ENCODE measurements at places on chromosomes 13 and 19. TPM values are rescaled to one million over a fixed set of nuclear protein-coding genes. Genes with fewer than 3 reads are reported as not detected.

GRCh38 chr19:48454150-48454730 lies 1.1 kb upstream of the KCNJ14 start:
- DNase-seq: no peak
- H3K4me1 ChIP-seq: peaks cover 14% of the 10 kb centered on the region
- H3K36me3 ChIP-seq: peaks cover 33% of the 10 kb centered on the region
- no peak overlapping the region for H3K4me3 ChIP-seq
- H3K27ac ChIP-seq: no peak overlapping the region

DNA sequence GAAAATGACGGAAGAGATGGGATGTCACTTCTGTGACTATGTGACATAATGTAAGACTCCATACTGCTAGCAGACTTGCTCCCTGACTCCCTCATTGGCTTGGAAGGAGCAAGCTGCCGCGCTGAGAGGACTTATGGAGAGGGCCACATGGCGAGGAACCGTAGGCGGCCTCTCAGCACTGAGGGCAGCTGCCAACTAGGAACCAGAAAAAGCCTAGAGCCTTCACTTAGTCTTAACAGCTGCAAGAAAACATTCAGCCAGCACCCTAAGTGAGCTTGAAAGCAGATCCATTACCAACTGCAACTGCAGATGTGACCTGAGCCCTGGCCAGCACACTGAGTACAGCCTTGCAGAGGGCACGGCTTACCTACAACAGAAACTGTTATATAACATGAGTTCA lies 33.9 kb downstream of the USP12 start:
- no peak overlapping the region for H3K4me3 ChIP-seq
- no peak for DNase-seq
- H3K36me3 ChIP-seq: peaks cover 15% of the 10 kb centered on the region
- H3K4me1 ChIP-seq: peaks cover 62% of the 10 kb centered on the region

DNA sequence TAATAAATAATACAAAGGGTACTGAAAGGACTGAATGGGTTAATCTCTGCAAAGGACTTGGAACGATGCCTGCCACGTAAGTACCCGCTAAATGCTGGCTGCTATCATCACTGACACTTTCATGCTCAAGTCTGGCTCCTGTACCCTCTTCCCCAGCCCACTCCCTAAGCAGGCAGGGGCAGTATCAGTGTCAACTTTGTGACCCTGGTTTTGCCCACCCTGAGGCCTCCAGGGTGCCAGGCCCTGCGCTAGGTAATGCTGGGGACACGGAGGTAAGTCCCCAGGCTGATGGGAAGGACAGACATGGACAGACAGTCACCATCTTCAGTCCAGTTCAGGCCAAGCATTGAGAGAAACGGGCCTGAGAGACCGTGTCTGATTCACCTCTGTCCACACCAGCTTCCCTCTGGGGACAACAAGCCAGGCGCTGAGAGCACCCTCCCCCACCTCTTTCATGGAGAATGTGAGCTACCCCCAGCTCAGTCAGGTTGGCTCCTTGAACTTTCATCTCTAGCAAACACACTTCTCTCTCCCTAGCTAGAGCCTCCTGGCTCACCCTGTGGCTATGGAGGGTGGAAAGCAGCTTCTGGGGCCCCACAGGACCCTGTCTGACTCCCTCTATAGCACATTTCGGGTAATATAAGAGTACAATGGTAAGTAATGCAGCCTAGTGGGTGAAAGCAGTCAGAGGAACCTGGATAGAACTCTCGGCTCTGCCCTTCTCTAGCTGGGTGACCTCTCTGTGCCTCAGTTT lies 800 bp downstream of the ETFB start:
- H3K27ac ChIP-seq: peak overlapping the region; percentile 95
- DNase-seq: peak; percentile 29
- no peaks in the 10 kb centered on the region for H3K27me3 ChIP-seq
- peak overlapping the region; percentile 94 for H3K4me3 ChIP-seq

DNA sequence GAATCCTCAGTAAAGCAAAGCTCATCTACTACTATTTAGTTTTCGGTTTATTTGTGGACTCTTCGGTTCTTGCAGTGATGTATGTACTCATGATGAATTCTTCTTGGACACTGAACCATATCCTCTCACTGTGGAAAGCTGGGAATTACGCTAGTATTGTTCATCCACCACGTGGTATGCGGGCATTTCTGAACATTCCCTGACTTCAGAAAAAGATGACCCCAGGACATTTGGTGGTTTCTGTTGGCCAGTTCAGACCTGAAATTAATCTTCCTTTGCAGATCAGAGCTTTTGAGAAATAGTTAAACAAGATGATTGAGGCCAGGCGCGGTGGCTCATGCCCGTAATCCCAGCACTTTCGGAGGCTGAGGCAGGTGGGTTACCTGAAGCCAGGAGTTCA lies 25.3 kb upstream of the FBN3 start:
- no peaks in the 10 kb centered on the region for H3K36me3 ChIP-seq
- H3K4me1 ChIP-seq: no peaks in the 10 kb centered on the region
- DNase-seq: no peak
- no peaks in the 10 kb centered on the region for H3K27me3 ChIP-seq
- H3K27ac ChIP-seq: no peak overlapping the region

DNA sequence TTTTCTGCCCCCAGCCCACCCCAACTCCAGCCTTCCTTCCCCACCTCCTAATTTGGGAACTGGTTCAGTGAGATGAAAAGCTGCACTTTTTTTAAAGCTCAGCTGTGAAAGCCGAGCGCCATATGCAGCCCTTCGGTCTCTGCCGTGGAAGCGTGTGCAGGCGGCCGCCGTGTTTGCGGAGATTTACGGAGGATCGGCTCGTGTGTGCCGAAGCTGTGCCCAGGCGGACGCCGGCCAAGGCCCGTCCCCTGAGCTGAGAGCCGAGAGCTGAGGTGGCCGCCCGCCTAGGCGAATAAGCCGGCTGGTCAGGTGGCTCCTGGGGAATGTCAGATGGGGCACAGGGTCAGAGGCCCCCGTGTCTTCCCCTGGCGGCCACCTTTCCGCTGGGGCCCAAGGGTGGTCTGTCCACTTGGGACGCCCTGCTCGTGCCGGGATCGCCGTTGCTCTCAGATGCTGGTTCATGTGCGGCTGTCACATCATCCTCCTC lies 78.7 kb downstream of the ZNF536 start:
- no peaks in the 10 kb centered on the region for H3K4me1 ChIP-seq
- no peak overlapping the region for H3K4me3 ChIP-seq
- H3K27me3 ChIP-seq: no peaks in the 10 kb centered on the region
- no peak overlapping the region for H3K27ac ChIP-seq

DNA sequence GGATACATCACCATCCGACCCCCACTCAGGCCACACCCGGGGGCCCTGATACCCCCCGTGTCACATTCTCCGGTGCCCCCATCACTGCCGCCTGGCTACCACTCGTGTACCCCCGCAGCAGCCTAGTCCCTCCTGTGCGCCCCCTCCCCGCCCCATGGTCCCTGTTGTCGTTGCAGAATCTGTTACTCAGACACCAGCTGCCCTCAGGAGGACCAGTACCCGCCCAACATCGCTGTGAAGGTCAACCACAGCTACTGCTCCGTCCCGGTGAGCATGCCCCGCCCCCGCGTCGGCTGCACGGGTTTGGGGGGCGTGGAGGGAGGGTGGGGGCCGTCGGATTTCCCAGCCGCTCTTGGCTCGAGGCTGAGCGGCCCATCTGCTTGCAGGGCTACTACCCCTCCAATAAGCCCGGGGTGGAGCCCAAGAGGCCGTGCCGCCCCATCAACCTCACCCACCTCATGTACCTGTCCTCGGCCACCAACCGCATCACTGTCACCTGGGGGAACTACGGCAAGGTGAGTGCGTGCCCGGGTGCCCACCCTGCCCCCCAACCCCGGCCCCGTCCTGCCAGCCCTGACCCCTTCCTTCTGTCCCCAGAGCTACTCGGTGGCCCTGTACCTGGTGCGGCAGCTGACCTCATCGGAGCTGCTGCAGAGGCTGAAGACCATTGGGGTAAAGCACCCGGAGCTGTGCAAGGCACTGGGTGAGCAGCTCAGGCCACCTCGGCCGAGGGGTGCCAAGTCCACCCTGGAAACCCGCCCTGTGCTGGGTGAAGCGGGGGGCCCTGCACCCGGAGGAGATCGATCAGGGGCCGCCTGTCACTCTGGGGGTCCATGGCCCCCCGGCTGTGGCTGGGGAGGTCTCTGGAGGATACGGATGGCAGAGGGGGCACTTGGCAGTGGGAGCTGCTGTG lies 21.1 kb downstream of the PIAS4 start:
- H3K4me1 ChIP-seq: no peaks in the 10 kb centered on the region
- H3K36me3 ChIP-seq: peaks cover 1% of the 10 kb centered on the region
- H3K27me3 ChIP-seq: no peaks in the 10 kb centered on the region
- H3K27ac ChIP-seq: no peak overlapping the region

GRCh38 chr19:45476304-45476703 lies 8.5 kb downstream of the FOSB start:
- peaks cover 19% of the 10 kb centered on the region for H3K27me3 ChIP-seq
- no peak for DNase-seq
- peaks cover 8% of the 10 kb centered on the region for H3K36me3 ChIP-seq
- H3K4me3 ChIP-seq: no peak overlapping the region

GRCh38 chr19:48817585-48818124 lies 6.8 kb upstream of the BCAT2 start:
- peaks cover 7% of the 10 kb centered on the region for H3K4me1 ChIP-seq
- no peaks in the 10 kb centered on the region for H3K36me3 ChIP-seq
- DNase-seq: no peak
- no peak overlapping the region for H3K27ac ChIP-seq
- no peak overlapping the region for H3K4me3 ChIP-seq

GRCh38 chr13:27830010-27830409 lies 37.7 kb downstream of the GSX1 start:
- peak; percentile 43 for DNase-seq
- H3K4me1 ChIP-seq: no peaks in the 10 kb centered on the region
- no peak overlapping the region for H3K27ac ChIP-seq
- peaks cover 53% of the 10 kb centered on the region for H3K27me3 ChIP-seq
- no peak overlapping the region for H3K4me3 ChIP-seq
- no peaks in the 10 kb centered on the region for H3K36me3 ChIP-seq

DNA sequence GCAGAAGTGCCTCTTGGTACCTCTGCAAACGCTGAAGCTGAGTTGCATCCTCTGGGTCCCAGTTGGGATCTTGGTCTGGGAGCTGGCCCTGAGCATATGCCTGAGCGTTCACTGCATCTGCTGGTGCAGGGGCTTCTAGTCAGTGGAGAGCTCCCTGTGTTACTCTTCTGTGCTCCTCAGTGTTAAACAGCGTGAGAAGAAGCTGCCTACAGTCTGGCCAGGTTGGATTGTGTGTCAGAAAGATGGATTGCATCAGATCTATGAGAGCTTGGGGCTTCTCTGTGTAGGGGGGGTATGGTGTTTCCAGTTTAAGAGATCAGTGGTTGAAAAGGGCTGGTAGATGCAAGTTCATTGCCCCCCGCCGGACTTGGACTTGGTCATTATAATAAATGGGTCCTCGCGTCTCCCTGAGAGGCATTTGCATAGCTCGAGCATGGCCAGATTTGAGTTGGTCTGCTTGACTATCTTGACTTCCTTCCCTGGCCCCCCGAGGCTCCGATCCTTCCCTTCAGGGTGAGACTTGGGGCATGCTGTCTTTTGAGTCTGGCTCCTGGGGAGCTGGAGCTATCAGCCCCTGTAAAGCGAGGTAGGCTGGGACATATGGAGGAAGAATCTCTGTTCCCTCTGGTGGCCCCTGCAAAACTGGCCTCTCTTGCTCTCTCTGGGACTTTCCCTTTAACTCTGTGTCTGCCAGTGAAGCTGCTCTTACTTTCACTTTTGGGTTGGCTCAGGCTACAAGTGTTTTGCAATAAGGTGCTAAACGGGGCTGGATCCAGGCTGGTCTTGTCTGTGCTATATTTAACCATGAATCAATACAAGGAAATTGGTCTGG lies 52.9 kb downstream of the OR10H4 start:
- no peaks in the 10 kb centered on the region for H3K36me3 ChIP-seq
- peak overlapping the region; percentile 70 for H3K27ac ChIP-seq
- H3K4me1 ChIP-seq: peaks cover 27% of the 10 kb centered on the region
- DNase-seq: peak; percentile 69
- H3K27me3 ChIP-seq: no peaks in the 10 kb centered on the region

DNA sequence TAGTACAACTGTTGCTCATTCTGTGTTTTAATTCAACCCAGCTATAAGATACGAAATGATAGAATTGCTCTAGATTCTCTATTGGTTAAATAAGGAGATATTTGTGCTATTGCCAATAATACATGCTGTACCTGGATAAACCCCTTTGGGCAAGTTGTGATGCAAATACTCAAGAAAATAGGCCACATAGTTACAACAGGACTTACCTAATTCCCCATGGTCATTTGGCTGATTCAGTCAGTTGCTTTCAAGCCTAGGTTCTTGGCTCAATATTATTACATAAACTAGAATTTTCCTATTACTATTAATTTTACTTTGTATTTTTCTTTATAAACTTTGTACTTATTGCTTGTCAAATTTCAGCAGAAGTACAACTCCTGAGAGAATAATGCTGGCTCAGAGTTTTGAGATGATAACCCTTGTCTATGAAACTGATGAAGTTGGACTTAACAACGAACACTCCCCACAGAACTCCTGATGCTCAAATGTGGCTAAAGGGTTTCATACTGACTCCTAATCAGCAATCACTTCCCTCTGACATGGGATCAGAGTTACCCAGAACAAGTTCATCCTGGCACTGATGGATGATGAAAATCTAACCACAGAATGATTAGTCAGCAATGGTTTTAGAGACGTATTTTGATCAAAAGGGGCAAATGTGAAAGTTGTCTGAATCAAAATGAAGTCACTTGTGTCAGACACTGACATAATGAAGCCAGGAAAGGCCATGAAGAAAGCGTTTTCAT lies 221.1 kb downstream of the ITGBL1 start:
- no peak for DNase-seq
- H3K36me3 ChIP-seq: no peaks in the 10 kb centered on the region
- no peaks in the 10 kb centered on the region for H3K4me1 ChIP-seq
- no peaks in the 10 kb centered on the region for H3K27me3 ChIP-seq
- no peak overlapping the region for H3K27ac ChIP-seq

- H3K27me3 ChIP-seq: peaks cover 43% of the 10 kb centered on the region
- no peak overlapping the region for H3K4me3 ChIP-seq
- H3K36me3 ChIP-seq: no peaks in the 10 kb centered on the region
- DNase-seq: no peak
These were observed 498 bp downstream of the LILRB1 start for GRCh38 chr19:54630782-54631181.

ATP8A2 gene
- total RNA-seq: 0.24 TPM

LILRA6 gene
- total RNA-seq: not detected

ANKRD24 gene
- 2.6 TPM for total RNA-seq

All from activated naive CD4-positive, alpha-beta T cell treated with anti-CD3 and anti-CD28 coated beads for 36 hours (primary cell).